ENCODE measurements at places on chromosomes 11 and 22.

DNA sequence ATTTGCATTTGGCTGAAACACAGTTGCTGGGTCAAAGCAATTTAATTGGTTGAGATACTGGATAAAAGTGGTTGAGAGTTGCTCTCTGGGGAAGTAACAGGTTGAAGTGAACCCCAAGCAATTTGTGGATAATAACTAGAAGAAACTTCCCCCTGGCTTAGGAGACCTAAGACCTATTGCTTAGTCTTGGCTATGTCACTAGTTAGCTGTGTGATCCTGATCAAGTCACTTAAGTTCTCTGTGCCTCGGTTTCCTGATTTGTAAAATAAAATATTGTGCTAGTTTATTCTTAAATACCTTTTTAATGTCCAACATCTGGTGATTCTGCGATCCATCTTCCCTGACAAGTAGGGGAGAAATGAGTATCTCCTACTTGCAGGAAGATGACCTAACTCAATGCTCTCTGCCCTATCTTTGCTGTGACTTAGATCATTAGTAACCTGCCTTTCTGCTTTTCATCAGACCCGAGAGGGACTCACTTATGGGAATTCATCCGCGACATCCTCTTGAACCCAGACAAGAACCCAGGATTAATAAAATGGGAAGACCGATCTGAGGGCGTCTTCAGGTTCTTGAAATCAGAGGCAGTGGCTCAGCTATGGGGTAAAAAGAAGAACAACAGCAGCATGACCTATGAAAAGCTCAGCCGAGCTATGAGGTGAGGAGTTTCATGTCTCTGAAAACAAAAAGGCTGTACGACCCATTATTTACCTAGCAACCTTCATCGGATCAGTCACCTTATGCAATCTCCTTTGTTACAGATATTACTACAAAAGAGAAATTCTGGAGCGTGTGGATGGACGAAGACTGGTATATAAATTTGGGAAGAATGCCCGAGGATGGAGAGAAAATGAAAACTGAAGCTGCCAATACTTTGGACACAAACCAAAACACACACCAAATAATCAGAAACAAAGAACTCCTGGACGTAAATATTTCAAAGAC is 37.5 kb downstream of the EHF start:
- no peak for DNase-seq

DNA sequence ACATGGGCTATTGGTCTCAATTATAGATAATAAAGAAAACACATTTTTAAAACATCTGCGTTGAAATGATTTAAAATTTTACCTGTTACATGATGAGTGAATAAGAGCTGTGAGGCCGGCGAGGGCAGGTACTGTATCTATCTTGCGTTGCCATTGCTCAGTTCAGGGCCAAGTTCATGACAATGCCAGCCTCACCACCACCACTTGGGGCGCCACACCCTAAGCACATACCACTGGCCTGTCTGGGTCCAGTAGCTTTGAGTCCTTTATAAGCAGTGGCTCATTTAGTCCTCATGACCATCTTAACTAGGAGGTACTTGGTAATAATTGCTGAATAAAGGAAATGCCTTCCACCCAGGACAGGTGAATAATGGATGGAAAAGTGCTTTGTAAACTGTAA is 14.5 kb upstream of the MB start:
- DNase-seq = peak; percentile 46

DNA sequence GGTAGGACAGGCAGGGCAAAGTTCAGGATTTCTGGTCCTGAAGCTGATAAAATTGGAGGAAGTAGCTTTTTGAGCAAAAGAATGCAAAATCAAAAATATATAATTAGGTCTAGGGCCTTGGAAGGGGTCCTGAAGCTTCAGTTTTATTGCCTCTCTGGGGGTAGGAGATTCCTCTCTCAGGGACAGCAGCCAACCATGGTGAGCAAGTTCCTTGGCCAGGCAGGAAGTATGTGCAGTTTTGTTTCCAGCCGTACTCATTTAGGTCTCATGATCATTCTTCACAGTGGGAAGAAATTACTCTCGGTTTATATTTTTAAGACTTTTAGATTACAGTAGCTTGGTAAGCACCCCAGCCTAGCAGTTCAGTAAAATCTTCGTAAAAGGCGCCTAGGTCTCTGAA is 2.9 kb upstream of the RAB38 start:
- DNase-seq = no peak

DNA sequence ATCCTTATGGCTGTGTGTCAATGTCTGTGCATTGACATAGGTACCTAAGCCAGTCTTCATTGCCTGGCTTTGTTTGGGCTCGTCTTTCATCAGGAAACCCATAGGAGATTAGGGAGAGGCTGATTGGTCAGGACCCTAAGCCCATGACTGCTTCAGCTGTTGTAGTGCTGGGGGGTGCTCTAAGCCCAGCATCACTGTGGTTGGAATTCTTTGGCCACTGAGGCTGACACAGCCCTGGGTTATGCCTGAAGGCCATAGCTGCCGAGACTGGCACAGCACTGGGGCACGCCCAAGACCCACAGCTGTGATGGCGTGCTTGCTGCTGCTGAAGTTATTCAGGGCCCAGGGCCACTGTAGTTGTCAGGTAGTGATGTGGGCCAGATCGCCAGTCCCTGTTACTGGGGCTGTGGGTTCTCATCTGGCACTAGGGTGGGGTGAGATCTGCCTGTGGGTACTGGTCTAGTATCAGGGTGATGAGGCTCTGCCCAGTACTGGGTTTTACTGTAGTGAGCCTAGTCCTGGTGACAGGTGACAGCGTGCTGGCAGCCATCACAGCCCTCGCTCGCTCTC is 4.9 kb downstream of the USP18 start:
- DNase-seq = no peak

DNA sequence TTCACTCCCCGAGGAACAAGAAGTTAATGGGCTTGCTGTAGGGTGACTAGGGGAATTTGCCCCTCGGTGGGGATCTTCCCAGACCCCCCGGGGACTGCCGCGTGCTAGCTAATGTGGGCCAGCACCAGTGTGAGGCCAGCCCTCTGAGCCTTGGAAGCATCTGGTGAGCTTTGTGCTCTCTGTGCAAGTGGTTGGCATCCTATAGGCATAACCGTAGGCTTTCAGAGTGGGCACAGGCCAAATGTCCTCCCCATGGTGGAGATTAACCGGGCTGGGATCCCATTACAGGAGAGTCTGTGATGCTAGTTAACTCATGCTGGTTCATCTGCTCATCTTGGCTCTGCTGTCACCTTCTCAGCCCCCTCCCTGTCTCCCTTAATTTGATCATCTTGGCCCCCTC is 125.7 kb downstream of the TRIM29 start:
- DNase-seq = no peak
